ENCODE measurements at places on chromosomes 5 and 9. TPM values are rescaled to one million over a fixed set of nuclear protein-coding genes. Genes with fewer than 3 reads are reported as not detected.

DNA sequence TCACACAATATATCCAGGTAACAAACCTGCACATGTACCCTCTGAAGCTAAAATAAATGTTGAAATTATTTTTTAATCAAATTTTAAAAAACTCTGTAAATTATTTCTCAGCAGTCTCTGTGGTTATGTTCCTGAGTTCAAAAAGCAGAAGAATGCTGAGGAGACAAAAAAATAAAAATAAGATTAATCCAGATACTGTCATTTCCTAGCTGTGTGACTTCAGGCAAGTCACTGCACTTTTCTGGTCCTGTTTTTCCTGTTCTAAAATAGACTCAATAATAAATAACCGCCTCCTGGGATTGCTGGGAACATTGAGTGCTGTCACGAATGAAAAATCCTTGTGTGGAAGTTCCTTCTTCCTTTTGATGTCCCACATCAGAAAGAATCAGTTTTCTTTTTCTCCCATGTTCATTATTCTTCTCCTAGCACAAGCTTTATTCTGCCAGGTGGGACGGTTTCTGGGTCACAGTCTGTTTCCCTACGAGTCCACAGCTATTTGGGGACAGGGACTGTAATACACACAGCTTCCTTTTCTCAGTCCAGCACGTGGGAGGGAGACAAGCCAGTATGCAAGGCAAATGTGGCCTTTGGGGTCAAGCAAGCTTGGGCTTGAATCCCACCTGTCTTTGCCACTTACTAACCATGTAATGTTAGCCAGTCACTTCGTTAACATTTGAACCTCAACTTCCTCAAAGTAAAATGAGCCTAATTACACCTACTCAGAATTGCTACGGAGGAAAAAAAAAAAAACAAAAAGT lies 156.9 kb downstream of the TRIM32 start:
- DNase-seq, result no peak

DNA sequence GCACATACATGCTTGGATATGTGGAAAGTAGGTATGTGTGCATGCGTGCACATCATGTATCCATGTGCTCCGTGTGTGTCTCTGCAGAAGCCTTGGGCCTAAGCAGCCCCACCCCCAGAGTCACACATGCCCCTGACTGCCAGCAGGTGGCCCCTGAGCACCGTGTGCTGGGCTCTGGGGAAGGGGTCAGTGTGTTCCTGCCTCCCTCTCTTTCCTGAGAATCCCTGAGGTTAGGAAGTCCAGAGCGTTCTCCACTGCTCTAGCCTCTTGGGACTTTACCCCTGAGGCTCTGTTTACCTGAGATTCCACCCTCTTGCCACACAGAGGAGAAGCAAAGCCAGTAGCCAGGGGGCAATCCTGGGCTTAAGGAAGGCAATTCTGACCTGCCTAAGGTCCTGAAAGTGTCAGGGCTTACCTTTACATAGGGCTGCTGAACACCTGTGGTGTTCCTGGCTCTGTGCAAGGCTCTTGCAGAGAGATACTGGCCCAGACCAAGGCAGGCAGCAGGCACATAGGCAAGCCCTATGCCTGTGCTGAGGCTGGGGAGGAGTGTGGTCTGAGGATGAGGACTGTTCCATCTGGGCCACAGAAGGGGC lies 207.3 kb downstream of the TMEM38B start:
- no peak for DNase-seq

DNA sequence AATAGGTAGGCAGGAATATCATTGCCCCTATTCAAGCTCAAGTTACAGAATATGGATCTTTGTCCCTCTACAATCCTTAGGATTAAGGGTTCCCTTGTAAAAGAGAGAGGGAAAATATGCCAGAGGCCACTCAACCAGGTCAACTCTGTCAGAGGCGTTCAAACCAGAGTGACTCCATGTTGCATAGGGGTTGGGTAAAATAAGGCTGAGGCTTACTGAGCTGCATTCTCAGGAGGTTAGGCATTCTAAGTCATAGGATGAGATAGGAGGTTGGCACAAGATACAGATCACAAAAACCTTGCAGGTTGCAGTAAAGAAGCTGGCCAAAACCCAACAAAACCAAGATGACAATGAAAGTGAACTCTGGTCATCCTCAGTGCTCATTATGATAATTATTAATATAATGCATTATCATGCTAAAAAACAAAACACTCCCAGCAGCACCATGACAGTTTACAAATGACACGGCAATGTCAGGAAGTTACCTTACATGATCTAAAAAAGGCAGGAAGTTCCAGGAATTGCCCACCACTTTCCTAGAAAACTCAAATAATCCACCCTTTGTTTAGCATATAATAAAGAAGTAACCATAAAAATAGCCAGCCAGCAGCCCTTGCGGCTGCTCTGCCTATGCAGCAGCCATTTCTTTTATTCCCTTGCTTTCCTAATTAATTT lies 64.8 kb downstream of the ERP44 start:
- no peak for DNase-seq

DNA sequence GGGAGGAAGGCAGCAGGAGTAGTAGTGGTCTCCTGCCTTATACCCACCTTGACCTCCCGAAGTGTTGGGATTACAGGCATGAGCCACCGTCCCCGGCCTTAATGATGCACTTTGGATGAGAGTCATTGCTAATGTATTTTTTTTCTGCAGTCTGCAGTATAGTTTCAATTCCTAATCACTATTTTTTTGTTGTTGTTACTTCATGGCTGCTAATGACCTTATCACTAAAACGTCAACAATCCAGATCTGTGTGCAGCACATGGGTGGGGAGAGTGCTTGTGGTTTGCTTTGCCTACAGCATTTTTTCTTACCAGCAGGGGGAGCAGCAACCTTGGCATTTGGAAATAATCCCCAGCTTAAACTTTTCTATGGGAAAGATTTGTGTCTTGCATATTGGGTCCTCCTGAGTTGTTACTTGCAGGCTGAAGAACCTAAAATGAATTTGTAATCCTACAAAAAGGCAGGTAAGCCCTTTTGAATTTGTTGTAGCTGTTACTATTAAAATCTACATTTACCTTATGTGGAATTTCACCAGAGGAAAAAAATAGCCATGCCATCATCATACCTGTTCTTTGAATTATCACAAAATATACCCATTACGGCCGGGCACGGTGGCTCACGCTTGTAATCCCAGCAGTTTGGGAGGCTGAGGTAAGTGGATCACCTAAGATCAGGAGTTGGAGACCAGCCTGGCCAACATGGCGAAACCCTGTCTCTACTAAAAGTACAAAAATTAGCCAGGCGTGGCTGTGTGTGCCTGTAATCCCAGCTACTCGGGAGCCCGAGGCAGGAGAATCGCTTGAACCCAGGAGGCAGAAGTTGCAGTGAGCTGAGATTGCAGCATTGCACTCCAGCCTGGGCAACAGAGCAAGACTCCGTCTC lies 6.3 kb upstream of the MED7 start:
- peak; percentile 93 for DNase-seq

GRCh38 chr9:114906922-114907571 lies 23.3 kb downstream of the TNFSF8 start:
- DNase-seq, result peak; percentile 46

DNA sequence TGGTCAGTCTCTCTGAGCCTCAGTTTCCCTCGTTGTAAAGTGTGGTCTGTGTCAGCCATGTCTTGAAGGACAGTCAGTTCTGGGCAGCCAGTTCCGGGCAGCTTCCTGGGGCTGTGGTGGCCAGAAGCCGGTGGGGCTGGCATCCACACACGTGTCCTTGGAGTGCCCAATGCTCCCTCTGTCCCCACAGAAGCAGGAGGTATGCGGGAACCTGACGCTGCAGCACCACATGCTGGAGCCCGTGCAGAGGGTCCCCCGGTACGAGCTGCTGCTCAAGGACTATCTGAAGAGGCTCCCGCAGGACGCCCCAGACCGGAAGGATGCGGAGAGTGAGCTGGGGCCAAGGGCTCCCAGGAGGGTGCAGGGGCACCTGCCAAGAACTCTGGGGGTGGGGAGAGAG lies 48.4 kb upstream of the SUSD3 start:
- no peak for DNase-seq

DNA sequence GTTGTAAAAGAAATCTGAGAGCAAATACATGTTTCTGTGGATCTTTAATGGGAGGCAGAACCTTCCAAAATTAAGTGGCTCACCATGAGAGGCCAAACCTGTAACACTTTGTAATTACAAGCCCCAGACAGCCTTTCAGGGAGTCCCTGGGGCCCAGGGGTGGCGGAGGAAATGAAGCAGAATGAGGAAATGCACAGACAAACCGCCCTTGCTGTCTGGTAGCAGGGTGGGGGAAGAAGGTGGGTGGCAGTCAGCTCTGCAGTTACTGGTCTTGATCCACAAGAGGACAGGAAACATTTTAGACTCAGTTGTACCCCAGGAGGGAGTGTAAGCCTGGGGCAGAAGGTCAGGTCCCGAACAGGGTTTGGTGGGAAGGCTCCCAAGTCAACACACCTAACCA lies 6.5 kb downstream of the ARL14EPL start:
- no peak for DNase-seq

- DNase-seq, result no peak
These were observed 193.6 kb downstream of the GLIS3 start for GRCh38 chr9:4106081-4106759.

GRCh38 chr9:99056186-99056585 lies 48.7 kb upstream of the TGFBR1 start:
- no peak for DNase-seq

DNA sequence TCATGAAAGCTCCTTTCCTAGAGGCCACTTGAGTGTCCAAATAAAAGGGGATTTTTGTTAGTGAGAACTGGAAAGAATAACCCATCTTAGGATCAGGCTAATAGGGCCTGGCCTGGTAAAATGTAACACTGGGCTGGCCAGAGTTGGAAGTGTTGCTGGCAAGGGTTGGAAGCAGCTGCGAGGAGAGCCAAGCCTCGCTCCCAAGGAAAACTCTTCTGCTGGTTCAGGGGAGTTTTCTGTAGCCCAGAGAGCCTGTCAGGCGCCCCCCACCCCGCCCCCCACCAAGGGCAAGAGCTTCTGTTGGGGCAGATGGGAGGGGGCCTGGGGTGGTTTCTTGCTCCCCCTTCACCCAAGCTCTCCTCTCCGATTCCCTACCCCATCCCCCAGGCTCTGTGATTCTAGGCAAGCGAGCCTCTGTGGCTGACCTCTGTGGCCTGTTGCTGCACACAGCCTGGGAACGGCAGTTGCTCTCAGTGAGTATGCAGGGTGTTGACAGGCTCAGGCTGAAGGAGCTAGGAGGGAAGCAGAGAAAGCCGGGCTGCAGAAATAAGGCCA lies 547.8 kb downstream of the CCDC171 start:
- DNase-seq, result no peak

DNA sequence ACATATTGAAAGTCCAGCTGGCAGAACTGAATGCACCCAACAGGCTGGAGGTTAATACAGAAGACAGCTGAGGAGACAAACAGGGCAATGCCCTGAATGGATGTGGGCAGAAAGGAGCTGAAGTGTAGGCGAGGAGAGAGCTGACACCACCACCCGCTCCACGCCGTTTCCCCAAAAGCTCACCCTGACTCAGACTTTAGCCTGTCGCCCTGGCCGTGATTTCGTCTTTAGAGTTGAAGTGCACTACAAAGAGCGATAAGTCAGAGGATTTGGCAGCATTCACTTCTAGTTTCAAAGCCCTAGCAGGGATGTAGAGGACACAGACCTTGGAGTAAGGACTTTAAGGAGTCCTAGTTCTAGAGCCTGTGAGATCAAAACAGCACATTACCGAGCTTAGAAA lies 2.2 kb upstream of the ERAP1 start:
- peak; percentile 76 for DNase-seq

- DNase-seq, result no peak
These were observed 10.7 kb upstream of the OR5C1 start for GRCh38 chr9:122777935-122778627.

DNA sequence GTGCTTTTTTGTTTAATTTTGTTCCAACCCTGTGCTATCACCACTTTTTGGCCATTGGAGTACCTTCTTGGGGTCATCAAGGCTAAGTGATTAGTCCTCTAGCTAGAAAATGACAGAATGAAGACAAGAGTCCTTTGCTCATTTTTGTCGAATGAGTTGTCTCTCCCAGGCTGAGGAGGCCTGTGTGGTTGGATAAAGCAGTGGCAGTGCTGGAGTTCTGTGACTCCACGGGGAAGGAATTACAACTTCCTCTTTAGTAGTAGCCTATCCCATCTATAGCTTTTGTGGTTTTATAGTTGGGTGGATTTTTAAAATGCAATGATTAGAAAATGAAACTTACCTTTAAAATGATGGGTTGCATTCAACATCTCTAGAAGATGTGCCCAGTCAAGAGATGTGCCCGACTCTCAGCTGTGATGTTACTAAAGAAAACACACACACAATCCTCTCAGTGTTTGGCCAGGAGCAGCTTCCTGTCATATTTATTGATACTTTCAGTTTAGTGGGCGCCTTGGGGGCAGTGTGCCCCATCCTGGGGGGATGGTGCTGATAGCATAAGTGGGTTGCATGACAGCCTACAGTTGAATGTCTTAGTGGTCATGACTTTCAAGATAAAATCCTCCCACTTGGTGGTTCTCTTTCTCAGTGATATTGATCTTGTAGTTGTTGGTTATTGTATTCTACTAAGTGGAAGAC lies 11.9 kb downstream of the OTULINL start:
- DNase-seq, result peak; percentile 24

DNA sequence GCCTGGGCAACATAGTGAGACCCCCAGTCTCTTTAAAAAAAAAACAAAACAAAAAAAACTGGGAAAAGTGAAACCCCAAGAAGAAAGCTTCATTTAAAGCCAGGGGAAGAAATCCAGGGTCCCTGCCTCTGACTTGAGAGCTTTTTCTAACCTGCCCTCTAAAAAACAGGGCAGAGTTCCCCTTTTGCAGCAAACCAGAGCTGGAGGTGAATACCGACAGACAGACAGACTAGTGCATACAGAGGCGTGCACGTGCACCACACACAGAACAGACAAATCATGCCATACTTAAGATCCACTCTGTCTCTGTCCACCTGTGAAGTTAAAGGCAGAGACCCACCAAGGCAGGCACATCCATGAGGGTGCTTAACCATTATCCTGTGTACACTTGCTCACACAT lies 11.7 kb upstream of the AQP3 start:
- DNase-seq, result no peak

DNA sequence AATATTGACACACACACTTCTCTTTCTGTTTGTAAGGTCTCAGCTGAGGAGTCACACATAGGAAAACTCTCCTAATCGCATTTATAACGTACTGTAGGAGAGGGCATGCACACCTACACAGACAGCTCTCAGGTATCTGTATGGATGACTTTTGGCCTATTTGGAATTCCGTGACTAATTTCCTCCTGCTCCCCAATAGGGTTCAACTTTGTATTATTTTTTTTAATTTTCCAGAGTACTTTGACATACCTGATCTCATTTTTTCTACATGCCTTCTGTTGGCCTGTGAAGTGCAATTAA lies 195.9 kb downstream of the ARHGAP26 start:
- DNase-seq, result no peak

GRCh38 chr9:33453286-33453860 lies 6.0 kb upstream of the AQP3 start:
- DNase-seq, result peak; percentile 67

- DNase-seq, result no peak
These were observed 15.5 kb downstream of the DAPK1 start for GRCh38 chr9:87513161-87513560.

GRCh38 chr5:132971483-132972435 lies 8.3 kb upstream of the AFF4 start:
- no peak for DNase-seq

Gene CER1
- not detected for total RNA-seq

Gene SOHLH1
- not detected for total RNA-seq

Gene PRR16
- not detected for total RNA-seq

Gene CCL19
- total RNA-seq, result not detected

Gene SEMA6A
- total RNA-seq, result 0.10 TPM

Gene DDX4
- not detected for total RNA-seq

Gene MARCOL
- total RNA-seq, result not detected

Gene GABRA1
- not detected for total RNA-seq

Gene SLCO6A1
- not detected for total RNA-seq

Gene BRINP1
- not detected for total RNA-seq

Gene TMEM215
- not detected for total RNA-seq

Gene TNC
- total RNA-seq, result 0.05 TPM

Gene TLE4
- 13.1 TPM for total RNA-seq

Measured in activated naive CD4-positive, alpha-beta T cell treated with anti-CD3 and anti-CD28 coated beads for 36 hours (primary cell).